ENCODE measurements at places on chromosomes 3 and 15.

- DNase-seq: no peak
Observed at GRCh38 chr3:138202945-138203701, 16.0 kb downstream of the ARMC8 start.

- DNase-seq: peak; percentile 70
Observed at GRCh38 chr3:16174389-16174788, at the start of gene GALNT15. GALNT15 (plus strand) TSS chr3:16174680; CDS start chr3:16175152, 472 bp downstream.

GRCh38 chr3:81375921-81376320 is 385.5 kb downstream of the GBE1 start:
- DNase-seq: no peak

DNA sequence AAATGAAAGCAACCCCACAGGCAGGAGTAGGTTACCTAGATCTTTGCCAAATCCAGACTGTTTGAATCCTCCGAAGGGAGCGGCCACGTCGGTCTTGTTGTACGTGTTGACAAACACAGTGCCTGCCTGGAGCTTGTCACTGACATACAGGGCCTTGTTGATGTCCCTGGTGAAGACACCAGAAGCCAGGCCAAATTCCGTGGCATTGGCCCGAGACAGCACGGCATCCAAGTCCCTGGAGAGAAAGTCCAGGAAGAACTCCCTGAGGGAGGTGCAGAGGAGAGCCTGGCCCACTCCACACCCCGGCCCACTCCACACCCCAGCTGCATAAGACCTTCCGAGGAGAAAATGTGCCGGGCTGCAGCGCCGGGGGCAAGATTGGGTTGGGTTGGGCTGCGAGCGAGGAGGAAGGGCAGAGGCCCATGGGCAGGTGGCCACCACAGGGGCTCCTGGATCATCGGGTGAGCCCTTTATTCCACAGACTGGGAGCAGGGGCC is 21.8 kb upstream of the SLC41A3 start:
- DNase-seq: no peak

DNA sequence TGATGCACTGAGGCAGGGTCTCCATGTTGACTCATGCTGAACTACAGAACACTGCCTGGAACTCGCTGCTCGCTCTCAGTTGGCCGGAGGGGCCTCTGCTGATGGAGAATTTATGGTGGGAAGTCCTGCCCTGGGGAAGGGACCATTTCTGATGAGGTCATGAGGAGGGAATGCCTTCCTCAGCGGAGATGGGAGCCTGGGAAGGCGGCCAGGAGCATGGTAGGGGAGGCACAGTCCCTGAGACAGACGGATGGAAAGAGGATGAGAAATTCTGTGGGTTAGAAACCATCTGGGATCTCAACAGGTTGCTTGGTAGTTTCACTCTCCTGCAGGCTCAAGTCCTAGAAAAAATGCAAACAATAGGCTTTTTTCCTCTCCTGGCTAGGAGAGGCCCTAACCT is 56.8 kb upstream of the TPM1 start:
- no peak for DNase-seq

DNA sequence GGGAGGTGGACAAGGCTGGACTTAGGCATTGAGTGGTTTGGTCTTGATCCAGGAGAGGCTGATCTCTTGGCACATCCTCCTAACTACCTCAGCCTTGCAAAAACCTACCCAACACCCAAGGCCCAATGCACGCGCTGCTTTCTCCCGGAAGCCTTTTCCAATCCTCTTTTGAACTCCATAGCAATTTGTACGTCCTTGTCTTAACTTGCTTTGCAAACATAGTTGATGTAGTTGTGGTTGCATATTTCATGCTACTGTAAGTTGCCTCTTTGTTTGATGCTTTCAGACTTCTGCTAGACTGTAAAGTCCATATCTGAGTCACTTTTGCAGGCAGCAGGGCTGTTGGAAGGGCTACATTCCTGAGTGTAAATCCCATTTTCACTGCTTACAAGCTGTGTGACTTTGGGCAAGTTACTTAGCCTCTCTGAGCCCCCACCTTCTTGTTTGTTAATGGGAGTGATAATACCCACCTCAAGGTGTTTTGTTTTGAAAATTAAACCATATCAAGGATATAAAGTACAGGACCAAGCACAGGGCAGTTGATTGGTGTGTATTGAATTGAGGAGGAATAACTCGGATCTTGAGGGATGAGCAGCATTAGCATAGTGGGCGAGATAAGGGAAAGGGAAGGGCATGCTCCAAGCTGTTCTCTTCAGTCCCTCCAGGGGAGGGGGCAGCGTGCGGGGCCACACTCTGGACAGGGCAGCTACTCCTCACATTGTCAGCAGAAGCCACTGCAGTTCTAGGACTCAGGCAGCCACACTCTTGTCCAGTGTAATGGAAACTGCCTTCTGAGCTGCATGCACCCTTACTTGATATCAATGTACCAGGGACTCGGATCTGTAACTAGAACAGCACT is 28.8 kb downstream of the SIAH2 start:
- no peak for DNase-seq

- DNase-seq: no peak
Observed at GRCh38 chr3:5769825-5770224, 582.3 kb downstream of the EDEM1 start.

DNA sequence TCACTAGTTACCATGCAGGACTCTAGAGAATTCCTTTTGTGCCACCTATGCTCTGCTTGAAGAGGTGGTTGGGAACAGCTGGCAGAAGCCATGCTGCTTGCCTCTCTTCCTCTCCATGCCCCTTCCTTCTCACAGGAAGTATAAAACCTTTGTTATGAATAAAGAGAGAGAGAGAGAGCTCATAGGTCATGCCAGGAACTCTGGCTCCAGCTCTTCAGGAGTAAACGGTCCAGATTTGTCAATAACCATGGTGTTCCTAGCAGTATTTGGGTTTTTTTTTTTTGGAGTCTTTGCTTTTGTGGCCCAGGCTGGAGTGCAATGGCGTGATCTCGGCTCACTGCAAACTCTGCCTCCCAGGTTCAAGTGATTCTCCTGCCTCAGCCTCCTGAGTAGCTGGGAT is 97.7 kb upstream of the SLC4A7 start:
- no peak for DNase-seq

- DNase-seq: no peak
Observed at GRCh38 chr15:80732167-80732566, 37.1 kb downstream of the ABHD17C start.

DNA sequence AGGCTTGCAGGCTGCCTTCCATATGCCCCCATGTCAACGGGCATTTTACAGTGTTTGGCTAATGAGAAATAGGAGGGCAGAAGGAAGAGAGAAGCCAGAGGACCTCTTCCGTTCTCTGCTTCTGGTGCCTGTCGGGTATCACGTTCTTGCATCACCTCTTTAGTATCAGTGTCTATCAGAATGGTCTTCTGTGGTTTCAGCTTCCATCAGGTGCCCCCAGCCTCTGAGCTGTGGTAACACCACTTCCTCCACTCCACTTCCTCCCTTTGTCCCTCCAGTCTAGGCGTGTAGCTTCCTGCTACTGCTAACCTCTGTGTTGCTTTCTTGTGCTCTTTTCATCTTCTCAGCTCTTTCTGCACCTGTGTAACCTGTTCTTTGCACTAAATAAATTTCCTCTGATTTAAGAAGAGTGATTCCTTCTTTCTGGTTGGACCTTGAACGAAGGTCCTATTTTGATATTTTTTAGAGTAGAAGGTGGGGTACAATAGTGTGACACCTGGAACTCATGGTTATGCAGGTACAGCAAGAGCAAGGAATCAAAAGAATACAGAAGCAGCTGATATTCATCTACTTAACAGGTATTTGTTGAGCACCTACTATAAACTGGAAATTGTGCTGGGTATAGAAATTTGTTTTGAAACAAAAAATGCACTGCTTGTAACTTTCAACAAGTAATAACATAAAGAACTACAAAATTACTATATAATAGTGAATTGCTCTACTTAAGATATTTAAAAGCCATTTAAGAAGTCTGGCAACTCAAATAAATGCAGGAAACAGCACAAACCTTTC is 27.4 kb upstream of the FOXB1 start:
- no peak for DNase-seq

DNA sequence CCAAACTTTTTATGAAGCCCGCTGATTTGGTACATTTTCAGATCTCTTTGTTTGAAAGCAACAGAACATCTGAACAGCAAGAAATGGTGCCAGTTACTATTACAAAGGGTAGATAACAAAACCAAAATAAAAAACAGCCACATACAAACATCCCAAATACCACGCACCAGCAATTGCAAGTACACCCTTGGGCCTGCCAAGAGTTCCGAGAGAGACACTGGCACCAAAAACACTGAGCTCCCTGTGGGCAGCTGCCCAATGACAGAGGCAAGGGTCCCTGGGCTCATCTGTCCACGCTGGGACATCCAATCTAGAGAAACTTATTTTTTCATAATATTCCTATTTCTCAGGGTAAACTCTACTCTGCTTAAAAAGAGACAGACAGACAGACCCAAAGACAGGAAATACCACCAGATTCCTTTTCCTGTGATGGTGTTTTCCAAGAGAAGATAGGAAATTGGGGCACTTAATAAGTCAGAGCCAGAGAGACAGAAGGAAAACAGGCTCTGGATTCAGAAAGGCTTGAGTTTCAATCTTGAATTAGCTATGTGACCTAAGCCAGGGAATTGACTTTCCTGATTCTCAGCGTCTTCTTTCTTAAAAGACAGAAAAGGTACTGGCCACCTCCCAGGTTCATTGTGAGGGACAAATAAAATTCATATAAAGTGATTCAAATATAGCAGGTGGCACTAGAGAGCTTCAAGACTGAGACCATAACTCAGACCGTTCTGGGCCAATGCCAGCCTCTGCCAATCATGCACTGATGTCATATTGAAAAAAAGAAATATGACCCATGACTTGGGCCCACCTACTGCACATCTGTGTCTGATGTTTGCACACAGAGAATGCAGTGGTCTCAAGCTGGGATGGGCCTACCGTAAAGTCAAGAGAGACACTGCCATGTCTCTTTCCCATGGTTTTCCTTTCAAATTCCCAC is 61.3 kb downstream of the FOXP1 start:
- no peak for DNase-seq

DNA sequence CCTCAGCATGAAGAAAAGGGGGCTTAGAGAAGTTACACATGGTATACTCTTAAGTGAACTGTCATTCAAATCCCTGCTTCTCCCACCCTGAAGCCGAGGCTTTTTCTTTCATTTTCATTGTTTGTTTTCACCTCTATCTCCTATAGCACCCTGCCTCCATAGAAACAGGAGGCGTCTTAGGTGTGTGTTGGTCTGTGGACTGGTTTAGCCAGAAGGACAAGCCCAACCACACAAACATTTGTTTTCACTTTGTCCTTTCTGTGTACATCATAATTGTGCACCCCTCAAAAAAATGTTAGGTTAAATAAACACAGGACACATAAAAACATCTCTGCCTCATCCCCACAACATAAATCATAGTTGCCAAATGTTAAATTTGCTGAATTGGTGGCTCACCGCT is 73.3 kb upstream of the UBE2E2 start:
- no peak for DNase-seq

DNA sequence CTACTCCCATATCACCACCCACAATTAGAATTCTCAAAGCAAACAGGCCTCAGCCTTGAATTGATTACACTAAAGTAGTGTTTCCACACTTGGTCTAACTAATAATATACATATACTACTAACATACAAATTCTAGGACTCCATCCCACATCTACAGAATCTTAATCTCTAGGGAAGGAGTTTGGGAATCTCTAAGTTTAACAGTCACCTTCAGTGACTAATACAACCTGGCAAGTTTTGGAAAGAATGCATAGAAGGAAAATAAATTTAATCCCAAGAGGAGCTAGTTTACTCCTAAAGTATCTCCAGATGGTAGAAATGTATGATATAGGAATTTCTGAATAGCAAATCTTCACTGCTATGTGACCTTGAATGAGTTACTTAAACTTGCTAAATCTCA is 9.1 kb downstream of the CLPX start:
- DNase-seq: no peak

DNA sequence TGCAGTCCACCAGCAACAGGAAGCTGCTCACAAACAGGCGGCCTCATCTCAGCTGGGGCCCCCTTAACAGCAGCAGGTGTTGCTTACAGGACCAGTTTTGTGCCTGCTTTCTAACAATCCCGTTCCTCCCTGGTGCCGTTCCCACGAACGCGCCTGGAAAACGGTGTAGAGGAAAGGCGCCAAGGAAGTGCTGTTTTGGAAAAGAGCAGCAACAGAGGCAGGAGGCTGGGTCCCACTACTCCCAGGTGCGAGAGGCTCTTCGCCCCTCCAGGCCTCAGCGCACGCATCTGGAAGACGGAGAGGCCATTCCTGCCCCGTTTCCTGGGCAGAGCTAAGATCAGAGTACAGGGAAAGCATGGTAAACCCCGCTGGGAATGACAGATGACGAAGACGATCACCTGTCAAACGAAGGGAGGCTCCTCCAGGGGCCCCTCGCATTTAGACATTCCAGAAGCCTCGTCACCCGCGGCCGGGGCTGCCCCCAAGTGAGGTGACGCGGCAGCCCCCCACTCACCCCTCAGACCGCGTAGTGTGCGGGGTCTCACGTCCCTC is 603 bp downstream of the SCAPER start:
- peak; percentile 81 for DNase-seq

DNA sequence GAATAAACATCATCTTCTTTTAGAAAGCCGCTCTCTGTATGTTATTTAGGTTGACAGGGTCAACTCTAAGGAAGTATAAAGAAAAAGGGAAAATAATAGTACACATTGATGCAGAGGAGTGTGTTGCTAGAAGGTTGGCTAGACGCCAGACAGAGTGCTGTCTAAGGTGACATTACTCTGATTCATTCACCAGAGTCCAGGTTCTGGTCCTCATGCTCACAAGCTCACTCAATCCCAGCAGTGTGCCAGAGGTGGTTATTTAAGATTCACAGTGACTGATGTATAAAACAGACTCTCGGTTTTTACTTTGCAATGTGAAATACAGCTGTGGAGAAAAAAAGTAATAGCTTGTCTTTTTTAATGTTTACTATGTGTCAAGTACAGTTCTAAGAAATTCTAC is 1.7 kb downstream of the CFAP44 start:
- DNase-seq: no peak

Data from retina (tissue), 1 donor.